ENCODE measurements at places on chromosomes 11 and 22.

GRCh38 chr22:45007391-45008185 lies 2.2 kb downstream of the PHF21B start:
- peak; percentile 66 for DNase-seq

GRCh38 chr11:88300888-88301487 lies 36.5 kb downstream of the CTSC start:
- DNase-seq, result no peak

DNA sequence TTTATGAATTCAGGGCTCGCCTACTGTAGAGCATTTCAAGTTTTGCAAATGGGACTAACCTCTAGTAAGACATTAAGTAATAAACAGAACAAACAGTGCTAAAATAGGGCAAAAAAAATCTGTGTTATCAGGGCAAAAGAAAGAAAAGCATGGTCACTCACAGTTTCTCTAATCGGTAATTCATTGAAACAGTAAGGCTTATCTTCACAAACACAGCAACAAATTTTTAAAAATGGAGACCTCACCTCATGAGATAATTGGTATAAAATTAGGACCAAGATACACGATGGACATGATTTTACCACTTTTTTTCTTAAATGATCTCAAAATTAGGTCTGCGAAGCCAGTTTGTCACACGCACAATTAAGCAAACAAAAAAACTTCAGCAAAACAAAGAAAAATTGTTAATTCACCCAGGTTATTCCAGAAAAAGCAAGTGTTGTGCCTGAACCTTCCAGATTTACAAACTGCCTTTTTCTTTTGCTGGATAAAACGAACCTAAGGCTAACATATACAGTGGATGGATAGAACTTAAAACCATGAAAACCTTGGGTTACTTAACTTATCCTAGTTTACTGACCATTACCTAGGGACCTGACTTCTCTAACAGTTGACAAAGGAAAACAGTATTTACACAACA lies 1.4 kb downstream of the TMEM123 start:
- no peak for DNase-seq

DNA sequence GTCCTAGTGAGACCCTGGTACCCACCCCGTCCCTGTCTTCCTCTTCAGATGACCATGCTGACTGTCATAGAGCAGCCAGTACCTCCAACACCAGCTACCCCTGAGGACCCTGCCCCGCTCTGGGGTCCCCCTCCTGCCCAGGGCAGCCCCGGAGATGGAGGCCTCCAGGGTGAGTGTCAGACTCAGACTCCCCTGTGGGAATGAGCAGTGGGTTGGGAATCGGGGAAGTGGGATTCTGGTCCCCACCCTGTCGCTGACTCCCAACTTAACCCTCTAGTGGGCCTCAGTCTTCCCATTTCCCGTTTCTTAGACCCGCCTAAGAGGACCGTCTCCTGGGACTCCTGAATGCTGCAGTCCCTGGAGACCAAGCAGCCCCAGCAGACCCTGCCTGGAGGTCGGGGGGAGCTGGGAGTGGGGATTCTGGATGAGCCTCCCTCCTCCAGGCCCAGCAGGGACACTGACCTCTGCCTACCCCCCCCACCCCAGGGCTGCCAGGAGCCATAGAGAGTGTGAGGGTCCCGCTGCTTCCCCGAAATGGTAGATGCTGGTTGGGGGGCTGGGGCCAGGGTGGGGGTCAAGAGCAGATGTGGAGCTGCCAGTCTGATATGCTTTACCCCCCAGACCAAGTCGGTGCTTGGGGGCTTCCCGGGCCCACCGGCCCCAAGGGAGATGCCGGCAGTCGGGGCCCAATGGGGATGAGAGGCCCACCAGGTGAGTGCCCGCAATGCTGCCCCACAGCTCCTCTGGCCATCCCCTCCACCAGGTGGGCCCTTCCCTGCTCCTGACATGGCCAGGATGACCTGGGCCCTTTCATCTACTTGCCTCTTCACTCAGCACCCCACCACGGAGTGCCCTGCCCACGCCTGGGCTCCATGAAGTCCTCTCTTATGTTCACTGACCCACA lies 25.5 kb downstream of the EMID1 start:
- no peak for DNase-seq

- DNase-seq, result peak; percentile 97
These were observed 23.1 kb downstream of the MICAL3 start for GRCh38 chr22:18001040-18001893.

DNA sequence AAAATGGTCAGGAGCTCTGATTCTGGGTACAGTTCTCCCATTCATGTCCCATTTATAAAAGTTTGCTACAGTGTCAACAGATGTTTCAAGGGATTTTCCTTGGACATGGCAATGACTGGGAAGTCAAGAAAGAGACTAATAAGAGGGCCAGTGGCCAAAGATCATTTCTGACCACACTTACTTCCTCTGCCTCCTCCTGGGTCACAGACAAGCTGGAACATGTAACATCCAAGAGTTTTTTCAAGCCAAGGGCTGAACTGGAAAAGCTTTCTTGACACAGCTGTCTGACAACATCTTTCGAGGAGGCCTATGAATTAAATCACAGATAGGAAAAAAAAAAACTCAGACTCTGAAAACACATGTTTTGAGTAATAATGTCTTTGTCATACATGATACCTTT lies 8.7 kb downstream of the COMMD9 start:
- DNase-seq, result no peak

GRCh38 chr22:47569389-47570299 lies 807.2 kb downstream of the TBC1D22A start:
- DNase-seq, result no peak

DNA sequence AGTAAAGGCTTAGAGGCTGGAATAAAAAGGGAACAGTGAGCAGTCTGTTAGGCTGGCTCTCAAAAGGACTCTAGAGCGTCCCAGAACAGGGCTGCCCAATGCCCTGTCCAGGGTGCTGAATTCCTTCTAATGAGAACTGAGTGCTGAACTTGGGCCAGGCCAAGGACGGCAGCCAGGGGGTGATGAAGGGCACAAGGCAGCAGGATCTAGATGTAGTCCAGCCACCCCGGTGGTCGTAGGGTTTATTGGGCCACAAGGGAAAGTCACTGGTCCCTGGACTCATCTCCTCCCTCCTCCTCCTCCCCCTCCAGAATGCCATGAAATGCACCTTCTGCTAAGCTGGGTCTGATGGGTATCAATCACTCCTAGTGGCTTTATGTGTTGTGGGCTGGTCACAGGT lies 19.2 kb downstream of the NPTXR start:
- peak; percentile 77 for DNase-seq

GRCh38 chr11:77442394-77443053 lies 31.4 kb downstream of the PAK1 start:
- no peak for DNase-seq

Measured in GM13977 (cell line).